ENCODE measurements at places on chromosomes 2 and 18. TPM values are rescaled to one million over a fixed set of nuclear protein-coding genes. Genes with fewer than 3 reads are reported as not detected.

DNA sequence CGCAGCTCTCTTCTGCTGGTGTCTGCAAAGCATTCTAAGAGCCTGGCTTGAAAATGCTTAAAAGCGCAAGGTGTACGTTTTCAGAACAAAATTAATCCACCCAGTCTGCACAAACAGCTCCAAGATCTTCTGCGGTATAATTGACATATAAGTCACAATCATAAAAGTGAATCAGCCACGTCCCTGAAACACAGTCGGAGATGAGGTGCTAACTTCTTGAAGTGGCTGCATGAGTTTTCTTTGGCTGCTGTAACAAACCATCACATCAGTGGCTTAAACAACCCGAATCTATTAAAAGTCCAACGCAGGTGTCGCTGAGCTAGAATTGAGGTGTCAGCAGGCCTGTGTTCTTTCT, 32.6 kb downstream of the ARL4C start:
- no peak overlapping the region for H3K27ac ChIP-seq
- no peak overlapping the region for H3K4me3 ChIP-seq
- no peak for DNase-seq
- no peaks in the 10 kb centered on the region for H3K36me3 ChIP-seq
- no peaks in the 10 kb centered on the region for H3K27me3 ChIP-seq
- H3K4me1 ChIP-seq: 0 out of 2 replicates have a peak, but pooled peaks cover 3% of the 10 kb centered on the region

DNA sequence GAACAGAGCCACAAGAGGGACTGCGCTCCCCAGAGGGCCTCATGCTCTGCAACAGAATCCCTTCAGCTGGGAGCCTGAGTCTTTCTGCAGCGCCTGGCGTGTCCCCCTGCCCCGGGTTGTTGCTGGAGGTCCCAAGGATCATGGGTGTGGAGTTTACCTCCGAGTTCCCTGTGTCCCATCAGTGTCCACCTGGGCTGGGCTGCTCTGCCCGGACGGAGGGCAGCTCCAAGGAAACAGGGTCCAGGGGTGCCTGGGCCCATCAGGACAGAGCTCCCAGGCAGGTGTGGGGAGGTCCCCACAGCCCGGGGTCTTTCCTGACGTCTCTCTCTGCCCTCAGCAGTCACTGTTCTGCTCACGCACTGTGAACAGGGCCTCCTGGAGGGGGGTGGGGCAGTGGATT, 63.5 kb downstream of the EMILIN2 start:
- DNase-seq: no peak
- H3K4me1 ChIP-seq: no peaks in the 10 kb centered on the region
- H3K4me3 ChIP-seq: no peak overlapping the region
- peaks cover 17% of the 10 kb centered on the region for H3K36me3 ChIP-seq
- H3K27me3 ChIP-seq: peaks cover 34% of the 10 kb centered on the region

DNA sequence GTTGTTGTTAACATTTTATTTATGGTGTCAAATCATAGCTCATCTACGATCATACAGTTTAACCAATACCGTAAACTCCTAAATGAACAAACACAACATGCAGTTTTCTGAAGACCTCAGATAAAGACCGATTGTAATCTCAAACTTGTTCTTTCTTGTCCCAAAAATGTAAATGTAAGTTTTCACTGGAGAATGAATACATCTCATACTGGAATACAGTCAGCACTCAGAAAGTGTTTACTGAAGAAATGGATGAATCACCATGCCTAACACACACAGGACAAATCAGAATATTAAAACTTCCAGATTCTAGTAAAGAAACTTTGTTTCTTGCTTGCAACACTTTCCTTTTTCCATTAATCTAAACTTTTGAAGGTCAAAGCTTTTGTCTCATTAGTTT, 380.5 kb downstream of the DLGAP1 start:
- H3K4me3 ChIP-seq: no peak overlapping the region
- H3K4me1 ChIP-seq: no peaks in the 10 kb centered on the region
- no peak overlapping the region for H3K27ac ChIP-seq
- peak; percentile 26 for DNase-seq
- no peaks in the 10 kb centered on the region for H3K36me3 ChIP-seq

DNA sequence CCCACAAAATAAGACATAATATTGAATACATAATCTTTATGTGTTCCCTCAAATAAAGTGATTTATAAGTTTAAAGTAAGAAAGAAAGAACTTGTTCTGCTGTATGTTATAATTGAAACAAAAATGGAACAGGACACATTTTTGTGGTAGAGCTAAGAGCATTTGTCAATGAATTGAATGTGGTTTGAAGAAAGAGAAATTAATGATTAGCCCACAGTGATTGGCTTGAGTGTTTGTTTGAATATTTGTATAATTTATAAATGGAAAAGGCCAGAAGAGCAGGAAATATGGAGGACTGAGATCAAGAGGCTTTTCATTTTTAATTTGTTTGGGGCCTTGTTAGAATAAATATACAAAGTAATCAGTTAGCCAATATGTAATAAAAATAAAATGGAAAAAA, 395.1 kb upstream of the CDH19 start:
- DNase-seq: no peak
- no peak overlapping the region for H3K4me3 ChIP-seq
- no peaks in the 10 kb centered on the region for H3K36me3 ChIP-seq

DNA sequence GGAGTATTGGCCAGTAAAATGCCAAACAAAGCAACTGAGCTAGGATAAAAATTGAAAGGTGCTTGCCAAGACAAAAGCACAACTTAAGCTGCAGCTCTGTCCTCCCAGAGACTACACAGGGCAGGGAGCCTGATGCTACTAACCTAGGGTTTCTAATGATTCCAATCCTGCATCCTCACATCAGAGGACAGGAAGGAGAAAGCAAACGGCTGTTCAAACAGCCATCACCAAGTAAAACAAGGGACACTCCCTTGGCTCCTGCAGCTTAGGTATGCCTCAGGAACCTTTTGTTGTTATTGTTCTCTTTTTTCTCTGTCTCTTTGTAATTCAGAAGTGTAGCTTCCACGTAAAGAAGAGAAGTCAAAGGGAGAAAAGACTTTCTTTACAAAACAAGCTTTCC, 99.5 kb downstream of the TCF4 start:
- H3K27ac ChIP-seq: peak overlapping the region; percentile 47
- peak overlapping the region; percentile 4 for H3K4me3 ChIP-seq
- H3K36me3 ChIP-seq: no peaks in the 10 kb centered on the region
- no peaks in the 10 kb centered on the region for H3K27me3 ChIP-seq
- DNase-seq: peak; percentile 21

DNA sequence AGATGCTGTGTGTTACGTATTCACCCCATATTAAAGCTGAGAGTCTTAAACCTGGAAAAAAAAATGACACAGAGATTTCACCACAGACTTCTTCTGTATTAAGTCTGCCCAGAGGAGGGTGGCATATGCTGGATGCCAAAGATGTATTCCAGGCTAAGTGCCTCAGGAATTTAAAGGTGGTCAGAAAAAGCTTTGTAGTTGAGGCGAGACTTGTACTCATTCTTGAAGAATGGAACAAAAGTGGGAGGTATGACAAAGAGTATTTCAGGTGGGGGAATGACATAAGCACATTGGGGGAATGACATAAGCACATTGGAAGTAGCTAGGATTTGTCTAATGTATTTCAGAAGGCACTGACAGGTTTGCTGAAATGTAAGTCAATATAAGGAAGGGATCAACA, 98.6 kb downstream of the BABAM2 start:
- no peak overlapping the region for H3K4me3 ChIP-seq
- no peaks in the 10 kb centered on the region for H3K27me3 ChIP-seq
- DNase-seq: no peak
- peaks cover 8% of the 10 kb centered on the region for H3K4me1 ChIP-seq
- no peak overlapping the region for H3K27ac ChIP-seq
- no peaks in the 10 kb centered on the region for H3K36me3 ChIP-seq

- no peak overlapping the region for H3K4me3 ChIP-seq
- H3K27me3 ChIP-seq: no peaks in the 10 kb centered on the region
- no peak overlapping the region for H3K27ac ChIP-seq
- no peak for DNase-seq
- no peaks in the 10 kb centered on the region for H3K36me3 ChIP-seq
These were observed 22.0 kb upstream of the LNPK start for GRCh38 chr2:176024083-176024482.

DNA sequence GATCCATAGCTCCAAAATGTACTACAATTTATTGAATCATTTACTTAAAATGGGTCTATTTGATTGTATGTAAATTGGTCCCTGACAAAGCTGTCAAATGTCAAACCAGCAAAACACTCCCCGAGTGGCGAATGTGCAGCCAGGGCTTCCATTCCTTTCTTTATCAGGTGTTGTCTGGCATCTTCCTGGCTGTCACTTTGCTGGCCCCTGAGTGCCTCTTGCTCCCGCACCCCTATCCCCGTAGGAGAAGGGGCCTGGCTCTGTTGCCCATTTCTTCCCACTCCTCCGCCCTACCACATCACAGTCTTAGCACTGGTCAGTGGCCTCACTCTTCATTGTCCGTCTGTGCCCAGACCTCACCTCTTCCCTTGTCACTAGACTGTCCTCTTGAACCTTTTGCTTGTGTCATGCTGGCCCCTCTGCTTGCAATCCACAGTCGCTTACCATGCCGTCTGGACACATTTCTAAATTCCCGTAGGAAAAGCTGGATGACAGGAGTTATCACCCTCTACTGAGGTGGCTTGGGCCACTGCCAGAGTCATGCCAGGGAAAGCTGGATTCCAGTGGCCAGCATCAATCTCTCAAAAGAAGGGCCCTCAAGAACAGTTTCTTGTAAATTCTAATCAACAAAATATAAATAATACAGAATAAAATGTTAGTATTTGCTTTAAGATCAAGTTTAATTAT, 15.4 kb downstream of the UBE2F start:
- no peak for DNase-seq
- H3K27me3 ChIP-seq: no peaks in the 10 kb centered on the region
- no peak overlapping the region for H3K27ac ChIP-seq
- peaks cover 12% of the 10 kb centered on the region for H3K36me3 ChIP-seq

DNA sequence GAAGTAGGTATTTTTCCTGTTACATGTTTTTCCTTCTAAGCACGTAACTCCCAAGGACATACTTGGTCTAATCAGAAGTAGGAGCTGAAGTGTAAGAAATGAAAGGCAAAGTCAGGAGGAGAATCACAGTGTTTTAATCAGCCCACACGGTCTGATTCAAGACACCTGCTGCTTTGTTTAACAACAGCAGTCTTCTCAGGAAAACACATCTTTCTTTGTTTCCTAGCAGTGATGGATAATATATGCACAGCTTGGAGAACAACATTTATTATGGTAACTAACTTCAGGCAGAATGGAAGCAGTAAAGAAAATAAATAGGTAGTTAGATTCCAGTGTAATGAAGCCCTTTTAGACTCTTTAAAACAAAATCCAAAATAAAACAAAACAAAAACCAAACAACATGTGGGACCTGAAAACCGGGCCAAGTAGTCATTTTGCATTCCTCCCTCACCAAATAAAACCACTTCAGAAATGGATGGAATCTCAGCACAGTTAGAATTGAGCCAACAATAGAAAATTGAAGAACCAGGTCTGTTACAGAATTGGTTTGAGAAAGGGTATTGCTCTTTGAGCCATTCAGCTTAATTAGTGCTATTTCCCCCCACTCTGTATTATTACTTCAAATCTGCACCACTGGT, 61.1 kb upstream of the UGP2 start:
- no peak overlapping the region for H3K27ac ChIP-seq
- H3K27me3 ChIP-seq: no peaks in the 10 kb centered on the region
- H3K4me3 ChIP-seq: no peak overlapping the region
- DNase-seq: no peak

- H3K27ac ChIP-seq: no peak overlapping the region
- no peak for DNase-seq
These were observed 46.8 kb upstream of the DNMT3A start for GRCh38 chr2:25388491-25388890.

GRCh38 chr2:128793404-128793803, 474.7 kb upstream of the HS6ST1 start:
- H3K27ac ChIP-seq: no peak overlapping the region
- no peaks in the 10 kb centered on the region for H3K36me3 ChIP-seq
- no peak for DNase-seq
- no peaks in the 10 kb centered on the region for H3K4me1 ChIP-seq
- no peaks in the 10 kb centered on the region for H3K27me3 ChIP-seq
- H3K4me3 ChIP-seq: no peak overlapping the region

DNA sequence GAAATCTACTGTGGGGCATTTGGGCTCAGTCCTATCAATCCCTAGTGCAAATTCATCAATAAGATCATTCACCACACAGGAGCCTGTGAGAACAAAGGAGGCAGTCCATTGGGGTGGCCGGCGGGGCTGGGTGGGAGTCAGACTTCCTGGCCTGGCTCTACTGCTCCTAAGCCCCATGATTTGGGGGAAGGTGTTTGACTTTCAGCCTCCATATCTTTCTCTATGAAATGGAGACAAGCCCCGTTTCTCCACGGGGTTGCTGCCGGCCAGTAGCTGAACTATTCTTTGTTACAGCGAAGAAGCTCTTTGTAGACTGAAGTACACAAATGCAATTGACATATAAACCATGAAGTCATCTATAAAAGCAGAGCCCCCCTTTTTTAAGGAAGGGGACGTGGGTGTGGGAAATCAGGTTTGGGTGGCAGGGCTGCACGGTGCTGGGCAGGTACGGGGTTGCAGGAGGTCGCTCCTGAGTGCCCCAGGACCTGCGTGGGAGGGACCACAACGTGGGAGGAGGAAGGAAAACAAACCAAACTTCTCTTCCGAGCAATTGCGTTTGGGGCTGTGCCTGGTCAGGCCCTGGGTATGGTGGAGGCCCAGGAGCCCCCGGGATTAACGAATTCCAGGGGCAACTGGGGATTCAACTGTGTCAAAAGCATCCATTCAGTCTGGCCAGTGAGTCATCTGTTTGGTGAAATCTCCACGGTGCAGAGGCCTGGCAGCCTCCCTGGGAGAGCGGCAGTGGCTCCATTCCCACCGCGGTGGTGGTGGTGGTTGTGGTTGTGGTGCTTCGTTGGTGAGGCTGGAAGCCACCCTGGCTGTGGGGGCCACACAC, 18.2 kb downstream of the FBLN7 start:
- H3K27ac ChIP-seq: no peak overlapping the region
- no peaks in the 10 kb centered on the region for H3K36me3 ChIP-seq
- no peaks in the 10 kb centered on the region for H3K27me3 ChIP-seq
- DNase-seq: peak; percentile 47
- no peak overlapping the region for H3K4me3 ChIP-seq

- DNase-seq: no peak
- no peaks in the 10 kb centered on the region for H3K27me3 ChIP-seq
- H3K27ac ChIP-seq: no peak overlapping the region
- H3K4me3 ChIP-seq: no peak overlapping the region
- no peaks in the 10 kb centered on the region for H3K36me3 ChIP-seq
These were observed 241.5 kb upstream of the PKDCC start for GRCh38 chr2:41806286-41806685.

The BIN1 gene
- total RNA-seq: 18.1 TPM

The VIT gene
- under 0.01 TPM for total RNA-seq

The C18orf32 gene
- 4.7 TPM for total RNA-seq

The TMEM200C gene
- total RNA-seq: 1.7 TPM

The RGPD3 gene
- total RNA-seq: 0.18 TPM

The TXNDC2 gene
- 0.18 TPM for total RNA-seq

The UGT1A3 gene
- not detected for total RNA-seq

The SRD5A2 gene
- not detected for total RNA-seq

The ANKMY1 gene
- 3.3 TPM for total RNA-seq

The PLCD4 gene
- 2.0 TPM for total RNA-seq

The MYCN gene
- not detected for total RNA-seq

The COL6A3 gene
- total RNA-seq: 1,501 TPM

All from IMR-90 (cell line).